ENCODE measurements at places on chromosomes 2 and 18. TPM values are rescaled to one million over a fixed set of nuclear protein-coding genes. Genes with fewer than 3 reads are reported as not detected.

The LTBP1 gene
- total RNA-seq = 576 TPM

The ABHD1 gene
- 0.24 TPM for total RNA-seq

The RGPD4 gene
- not detected for total RNA-seq

The TOGARAM2 gene
- total RNA-seq = under 0.01 TPM

The RAX gene
- not detected for total RNA-seq

The LRATD1 gene
- total RNA-seq = 1.3 TPM

The SCYGR4 gene
- total RNA-seq = not detected

The POTEJ gene
- total RNA-seq = not detected

The ANTXR1 gene
- total RNA-seq = 137 TPM

The EMX1 gene
- not detected for total RNA-seq

The UGT1A8 gene
- total RNA-seq = not detected

The GAD1 gene
- total RNA-seq = 1.3 TPM

The PASK gene
- 91.1 TPM for total RNA-seq

The ECEL1 gene
- not detected for total RNA-seq

The HRH4 gene
- total RNA-seq = not detected

The MYCN gene
- not detected for total RNA-seq

The CXCR1 gene
- not detected for total RNA-seq

The SCG2 gene
- total RNA-seq = 0.32 TPM

The ALPP gene
- total RNA-seq = not detected

The BCL2 gene
- total RNA-seq = 3.7 TPM

The RANBP2 gene
- total RNA-seq = 77.2 TPM

The CCBE1 gene
- 302 TPM for total RNA-seq

The IL1RL2 gene
- 0.97 TPM for total RNA-seq

The HK2 gene
- 54.0 TPM for total RNA-seq

The MRPL30 gene
- total RNA-seq = 31.0 TPM

Measured in hair follicle dermal papilla cell (primary cell).